Astrocyte (in vitro differentiated cells and primary cell): ENCODE measurements at places on chromosomes 13 and 19. TPM values are rescaled to one million over a fixed set of nuclear protein-coding genes. Genes with fewer than 3 reads are reported as not detected.
A peak's percentile ranks its signal among the peaks of the same experiment; 100 is the strongest.

GRCh38 chr13:24005755-24006281 lies 108.5 kb upstream of the C1QTNF9B start:
- H3K27me3 ChIP-seq = no peaks in the 10 kb centered on the region
- no peaks in the 10 kb centered on the region for H3K36me3 ChIP-seq
- peaks cover 8% of the 10 kb centered on the region for H3K4me1 ChIP-seq
- H3K4me3 ChIP-seq = no peak overlapping the region

DNA sequence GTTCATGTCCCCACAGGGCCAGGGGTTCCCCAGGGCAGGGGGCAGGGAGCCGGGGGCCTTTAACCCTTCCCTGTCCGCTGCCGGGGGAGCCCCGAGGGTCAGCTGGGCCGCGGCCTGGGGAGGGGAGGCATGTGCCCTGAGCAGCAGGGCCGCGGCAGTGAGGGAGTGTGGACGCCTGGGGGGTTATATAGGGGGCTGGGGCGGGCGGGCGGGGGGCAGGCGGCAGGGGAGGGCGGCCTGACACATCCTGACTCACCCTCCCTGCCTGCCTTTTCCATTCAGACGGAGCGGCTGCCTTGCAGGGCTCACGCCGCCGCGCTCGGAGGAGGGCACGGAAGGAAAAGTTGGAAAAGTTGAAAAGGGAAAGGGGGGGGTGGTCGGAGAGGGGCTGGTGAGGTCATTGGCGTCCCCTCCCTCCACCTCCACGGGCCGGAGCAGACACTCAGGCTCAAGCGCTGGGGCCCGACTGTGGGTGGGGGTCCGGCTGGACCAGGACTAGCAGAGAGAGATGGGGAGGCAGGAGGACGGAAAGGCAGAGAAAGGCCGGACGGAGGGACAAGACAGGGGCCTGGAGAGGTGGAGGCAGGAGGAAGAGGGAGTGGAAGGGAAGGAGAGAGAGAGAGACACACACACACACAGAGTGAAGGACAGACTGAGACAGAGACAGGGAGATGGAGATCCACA lies at the start of gene IL11:
Gene IL11 (minus strand): TSS at position 159 of the 684 bp plus-strand sequence. CDS start 153 bp downstream, at position 6.
- H3K4me1 ChIP-seq = peaks cover 45% of the 10 kb centered on the region
- H3K36me3 ChIP-seq = peaks cover 12% of the 10 kb centered on the region
- peak within 1 kb of the TSS; percentile 83 for H3K4me3 ChIP-seq
- H3K27me3 ChIP-seq = no peaks in the 10 kb centered on the region
- peak; percentile 57 for DNase-seq
- H3K27ac ChIP-seq = peak within 1 kb of the TSS; percentile 94

- no peaks in the 10 kb centered on the region for H3K36me3 ChIP-seq
- no peaks in the 10 kb centered on the region for H3K27me3 ChIP-seq
- DNase-seq = no peak
- H3K4me3 ChIP-seq = no peak overlapping the region
- H3K27ac ChIP-seq = no peak overlapping the region
Observed at GRCh38 chr19:4083677-4084546, 17.2 kb upstream of the ZBTB7A start.

The PROZ gene
- not detected in 2 replicates for total RNA-seq

DNA sequence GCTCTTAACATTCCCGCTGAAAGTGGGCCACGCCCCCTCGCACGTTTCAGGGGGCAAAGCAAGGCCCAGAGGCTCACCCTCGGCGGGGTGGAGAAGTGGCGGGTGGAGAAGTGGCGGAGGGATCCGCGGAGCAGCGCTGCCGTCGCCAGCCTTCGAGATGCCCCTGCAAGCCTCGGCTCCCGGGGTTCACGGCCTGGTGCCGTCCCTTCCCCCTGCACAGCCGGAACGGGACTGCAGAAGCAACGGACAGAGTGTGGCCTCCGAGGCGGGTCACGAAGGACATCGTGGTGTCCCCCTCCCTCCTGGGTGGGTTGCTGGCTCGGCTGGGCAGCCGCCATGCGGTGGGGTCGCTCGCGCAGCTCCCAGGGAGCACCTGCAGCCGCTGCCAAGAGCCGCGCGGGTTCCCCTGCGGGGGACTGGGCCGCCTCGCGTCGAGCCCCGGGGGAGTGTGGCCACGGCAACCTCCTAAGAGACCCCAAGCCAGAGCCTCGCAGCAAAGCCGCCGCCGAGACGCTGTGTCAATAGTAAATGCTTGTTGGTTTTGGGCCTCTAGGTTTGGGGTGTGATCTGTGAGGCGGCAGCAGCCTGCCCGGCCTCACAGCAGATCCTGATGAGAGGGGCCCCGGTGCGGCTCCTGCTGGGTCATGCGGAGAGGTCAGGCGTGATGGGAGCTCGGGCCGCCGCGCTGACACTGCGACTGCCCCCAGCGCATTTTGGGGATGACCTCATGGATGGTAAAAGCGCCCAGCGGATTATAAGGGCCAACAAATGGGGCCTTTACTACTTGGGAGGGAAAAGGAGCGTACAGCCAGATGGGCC lies 5.5 kb downstream of the TPGS1 start:
- H3K27ac ChIP-seq = no peak overlapping the region
- peaks cover 19% of the 10 kb centered on the region for H3K4me1 ChIP-seq
- H3K4me3 ChIP-seq = no peak overlapping the region
- H3K36me3 ChIP-seq = no peaks in the 10 kb centered on the region
- H3K27me3 ChIP-seq = no peaks in the 10 kb centered on the region
- DNase-seq = no peak

GRCh38 chr19:55437410-55437809 lies 5.7 kb downstream of the SHISA7 start:
- H3K36me3 ChIP-seq = no peaks in the 10 kb centered on the region
- H3K27me3 ChIP-seq = peaks cover 35% of the 10 kb centered on the region
- no peak overlapping the region for H3K27ac ChIP-seq
- peak; percentile 31 for DNase-seq

The OR7A5 gene
- total RNA-seq = not detected in 2 replicates

The C13orf46 gene
- total RNA-seq = 3.0 and 5.0 TPM in 2 replicates

The ALKBH6 gene
- total RNA-seq = 25.9 and 27.3 TPM in 2 replicates

DNA sequence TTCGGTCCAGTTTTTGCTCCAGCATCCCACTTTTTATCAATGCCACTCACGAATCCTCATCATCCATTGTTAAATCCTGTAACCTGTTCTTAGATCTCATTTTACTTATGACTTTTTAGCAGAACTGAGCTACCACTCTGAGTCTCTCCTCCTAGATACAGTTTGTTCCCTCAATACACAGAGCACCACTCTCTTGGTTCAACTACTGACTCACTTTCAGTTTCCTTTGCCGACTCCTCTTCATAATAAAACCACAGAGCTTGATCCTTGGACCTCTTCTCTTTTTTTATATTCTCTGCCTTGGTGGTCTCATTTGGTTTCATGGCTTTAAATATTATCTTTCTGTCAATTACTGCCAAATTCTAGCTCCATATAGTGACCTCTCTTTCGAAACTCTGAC lies 150.3 kb downstream of the SLITRK5 start:
- no peaks in the 10 kb centered on the region for H3K27me3 ChIP-seq
- no peak for DNase-seq
- no peaks in the 10 kb centered on the region for H3K4me1 ChIP-seq
- no peak overlapping the region for H3K4me3 ChIP-seq
- H3K27ac ChIP-seq = no peak overlapping the region
- no peaks in the 10 kb centered on the region for H3K36me3 ChIP-seq

The TTC9B gene
- total RNA-seq = not detected in 2 replicates

- H3K27me3 ChIP-seq = no peaks in the 10 kb centered on the region
- DNase-seq = peak; percentile 58
- no peak overlapping the region for H3K4me3 ChIP-seq
- H3K27ac ChIP-seq = peak overlapping the region; percentile 32
Observed at GRCh38 chr13:105220063-105220462, 1315.4 kb downstream of the EFNB2 start.

The OVOL3 gene
- total RNA-seq = not detected in 2 replicates

DNA sequence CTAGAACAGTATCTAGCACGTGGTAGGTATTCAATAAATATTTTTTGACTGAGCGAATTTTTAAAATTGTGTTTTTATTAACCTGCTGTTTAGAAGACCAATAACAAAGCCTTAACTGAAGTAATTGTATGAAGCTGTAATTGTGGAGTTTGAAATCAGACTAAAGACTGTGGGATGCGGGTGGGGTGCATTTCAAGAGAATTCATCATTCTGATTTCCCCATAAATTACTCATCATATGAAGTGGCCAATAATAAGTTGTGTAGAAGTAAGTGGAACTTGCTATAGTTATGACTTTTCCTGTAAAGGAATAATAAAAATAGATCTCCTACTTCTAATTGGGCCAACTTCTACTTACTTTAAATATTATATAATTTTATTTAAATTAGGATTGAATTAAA lies 449.3 kb downstream of the PCDH9 start:
- H3K36me3 ChIP-seq = no peaks in the 10 kb centered on the region
- no peaks in the 10 kb centered on the region for H3K27me3 ChIP-seq
- no peak overlapping the region for H3K27ac ChIP-seq
- peak; percentile 35 for DNase-seq

GRCh38 chr13:98794498-98794897 lies 42.0 kb upstream of the SLC15A1 start:
- H3K4me3 ChIP-seq = no peak overlapping the region
- no peaks in the 10 kb centered on the region for H3K27me3 ChIP-seq
- no peak for DNase-seq
- peaks cover 3% of the 10 kb centered on the region for H3K36me3 ChIP-seq

DNA sequence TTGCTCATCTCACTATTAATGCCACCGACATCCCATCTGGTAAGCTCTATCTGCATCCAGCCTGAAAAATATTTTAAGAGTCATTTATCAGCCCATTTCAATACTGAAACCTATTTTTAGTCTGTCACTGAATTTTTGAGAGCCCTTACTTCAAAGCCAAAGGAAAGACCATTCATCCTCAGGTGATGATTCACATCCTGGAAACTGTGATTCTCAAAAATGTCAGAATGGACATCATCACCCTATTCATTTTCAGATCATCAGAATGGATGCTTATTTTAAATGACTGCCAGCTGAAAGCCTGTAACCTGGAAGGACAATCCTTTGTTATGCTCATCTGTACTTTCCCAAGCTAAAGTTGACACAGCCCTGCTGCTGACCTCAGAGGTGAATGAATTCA lies 27.0 kb downstream of the TNFSF11 start:
- no peak for DNase-seq
- no peak overlapping the region for H3K4me3 ChIP-seq
- H3K4me1 ChIP-seq = peaks cover 7% of the 10 kb centered on the region
- H3K36me3 ChIP-seq = no peaks in the 10 kb centered on the region
- peaks cover 5% of the 10 kb centered on the region for H3K27me3 ChIP-seq
- no peak overlapping the region for H3K27ac ChIP-seq

GRCh38 chr19:38502410-38503076 lies 69.1 kb downstream of the RYR1 start:
- H3K27ac ChIP-seq = no peak overlapping the region
- DNase-seq = no peak
- no peaks in the 10 kb centered on the region for H3K4me1 ChIP-seq
- no peak overlapping the region for H3K4me3 ChIP-seq
- H3K36me3 ChIP-seq = no peaks in the 10 kb centered on the region
- H3K27me3 ChIP-seq = no peaks in the 10 kb centered on the region

DNA sequence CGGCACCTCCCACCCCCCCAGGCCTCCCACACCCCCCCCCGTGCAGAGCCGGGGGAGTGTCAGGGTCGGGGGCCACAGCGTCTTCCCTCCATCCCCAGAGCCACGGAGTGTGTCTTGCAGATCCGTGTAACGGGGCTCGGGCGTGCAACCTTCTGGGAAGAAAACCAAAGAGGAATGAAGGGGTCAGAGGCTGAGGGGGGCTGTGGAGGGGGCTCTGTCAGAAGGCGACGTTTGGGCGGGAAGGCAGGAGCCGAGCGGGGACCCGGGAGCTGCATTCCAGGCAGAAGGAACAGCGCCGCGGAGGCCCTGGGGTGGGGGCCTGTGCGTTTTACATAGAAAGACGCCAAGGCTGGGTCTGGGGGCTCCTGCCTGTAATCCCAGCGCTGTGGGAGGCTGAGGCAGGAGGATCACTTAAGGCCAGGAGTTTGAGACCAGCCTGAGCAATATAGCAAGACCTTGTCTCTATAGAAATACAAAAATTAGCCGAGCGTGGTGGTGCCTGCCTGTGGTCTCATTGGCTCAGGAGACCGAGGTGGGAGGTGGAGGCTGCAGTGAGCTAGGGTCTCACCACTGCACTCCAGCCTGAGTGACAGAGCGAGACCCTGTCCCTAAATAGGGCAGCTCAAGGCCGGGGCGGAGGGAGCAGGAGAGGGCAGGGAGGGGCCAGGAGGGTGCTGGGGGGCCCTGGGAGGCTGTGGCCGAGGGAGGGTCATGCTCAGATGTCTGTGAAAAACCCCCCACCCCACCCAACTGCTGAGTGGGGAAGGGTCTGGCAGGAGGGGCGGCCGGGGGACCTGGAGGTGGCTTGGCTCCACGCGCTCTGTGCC lies 27.8 kb downstream of the ARID3A start:
- no peak for DNase-seq
- no peak overlapping the region for H3K27ac ChIP-seq
- no peaks in the 10 kb centered on the region for H3K27me3 ChIP-seq
- H3K4me1 ChIP-seq = peaks cover 26% of the 10 kb centered on the region
- no peak overlapping the region for H3K4me3 ChIP-seq

The PEAK3 gene
- 0.18 TPM in 1 of 2 replicates, not detected in the other for total RNA-seq

DNA sequence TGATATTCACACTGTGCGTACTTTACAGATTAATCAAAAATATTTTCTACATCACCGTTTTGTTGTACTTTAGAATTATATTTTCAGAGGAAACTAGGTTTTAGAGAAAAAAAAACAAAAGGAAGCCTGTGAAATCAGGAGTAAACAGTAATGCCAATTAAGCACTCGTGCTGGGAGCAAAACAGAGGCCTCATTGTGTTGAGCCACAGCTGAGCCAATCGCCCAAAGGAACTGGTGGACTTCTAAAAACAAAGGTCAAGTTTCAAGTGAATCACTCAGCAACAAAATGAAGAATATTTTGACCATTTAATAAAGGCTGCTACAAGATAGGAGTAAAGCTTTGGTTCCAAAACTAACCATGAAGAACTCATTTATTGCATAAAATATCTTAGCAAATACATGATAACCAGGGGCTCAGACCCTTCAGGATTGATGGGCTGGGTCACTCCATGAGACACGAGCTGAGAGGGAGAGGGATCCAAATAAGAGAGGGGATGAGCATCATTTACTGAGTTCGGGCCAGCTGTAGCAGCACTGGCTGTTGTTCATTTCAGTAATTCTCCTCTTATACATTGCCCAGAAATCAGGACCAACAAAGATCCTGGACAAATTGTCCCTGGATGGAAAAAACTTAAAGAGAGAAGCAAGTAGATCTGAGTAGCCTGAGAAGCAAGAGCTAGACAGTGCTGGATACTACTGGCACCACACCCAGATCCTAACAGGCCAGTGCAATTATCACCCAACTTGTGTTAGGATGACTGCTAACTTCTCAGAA lies 8.3 kb upstream of the NALCN start:
- H3K27ac ChIP-seq = no peak overlapping the region
- no peaks in the 10 kb centered on the region for H3K27me3 ChIP-seq
- no peak overlapping the region for H3K4me3 ChIP-seq
- no peaks in the 10 kb centered on the region for H3K4me1 ChIP-seq

- H3K4me1 ChIP-seq = peaks cover 10% of the 10 kb centered on the region
- peak; percentile 25 for DNase-seq
- H3K36me3 ChIP-seq = peaks cover 29% of the 10 kb centered on the region
- no peaks in the 10 kb centered on the region for H3K27me3 ChIP-seq
- peak overlapping the region; percentile 12 for H3K27ac ChIP-seq
- no peak overlapping the region for H3K4me3 ChIP-seq
Observed at GRCh38 chr19:2113439-2114211, 16.9 kb downstream of the IZUMO4 start.

- H3K4me3 ChIP-seq = no peak overlapping the region
- no peak for DNase-seq
- H3K36me3 ChIP-seq = no peaks in the 10 kb centered on the region
- peaks cover 20% of the 10 kb centered on the region for H3K4me1 ChIP-seq
- H3K27ac ChIP-seq = peak overlapping the region; percentile 86
Observed at GRCh38 chr13:74114641-74115040, 19.6 kb downstream of the KLF12 start.
